ENCODE measurements at places on chromosomes 16 and 17.

- DNase-seq: no peak
Observed at GRCh38 chr16:8295513-8296237, 294.6 kb downstream of the TMEM114 start.

GRCh38 chr17:9266031-9266680, 244.8 kb downstream of the NTN1 start:
- DNase-seq: no peak

GRCh38 chr16:49564496-49565229, 191.1 kb downstream of the C16orf78 start:
- DNase-seq: no peak

DNA sequence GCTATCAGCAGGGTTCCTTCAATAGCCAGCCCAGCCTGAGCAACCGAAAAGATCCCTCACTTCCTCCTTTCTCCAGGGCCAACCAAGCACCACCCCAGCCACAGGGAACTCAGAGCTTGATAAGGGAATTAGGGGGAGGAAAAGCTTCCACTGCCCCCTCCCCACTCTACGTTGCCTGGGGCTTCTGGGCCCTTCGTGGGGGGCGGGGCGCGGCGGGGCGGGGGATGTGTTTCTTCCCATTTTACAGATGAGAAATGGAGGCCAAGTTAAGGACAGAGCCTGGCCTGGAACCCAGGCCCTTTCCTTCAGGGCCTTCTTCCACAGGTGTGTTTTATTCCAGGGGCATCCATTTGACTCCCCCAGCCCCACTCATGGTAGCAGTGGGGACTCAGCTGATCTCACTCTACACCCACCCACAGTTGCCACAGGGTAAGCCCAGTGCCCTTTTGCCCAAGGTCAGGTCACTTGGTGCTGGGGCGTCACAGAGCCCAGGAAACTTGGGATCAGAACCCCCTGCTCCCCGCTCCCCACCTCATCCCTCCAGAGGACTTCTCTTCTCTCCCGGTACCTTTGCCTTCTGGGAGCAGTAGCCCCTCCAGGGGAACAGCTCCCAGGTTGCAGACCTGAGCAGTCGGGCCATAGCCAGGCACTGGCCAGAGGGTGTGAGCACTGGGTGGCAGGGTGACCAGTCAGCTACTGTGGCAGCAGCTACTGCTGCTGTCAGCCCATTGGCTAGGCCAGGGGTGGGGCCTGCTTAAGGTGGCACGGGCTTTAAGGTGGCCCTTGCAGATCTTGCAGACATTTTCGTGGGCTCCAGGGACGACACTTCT, at the start of gene LDHD:
Gene LDHD, minus strand, starts transcription at position 700 of the 830 bp plus-strand sequence. Its CDS starts 60 bp downstream, at position 640.
- no peak for DNase-seq

DNA sequence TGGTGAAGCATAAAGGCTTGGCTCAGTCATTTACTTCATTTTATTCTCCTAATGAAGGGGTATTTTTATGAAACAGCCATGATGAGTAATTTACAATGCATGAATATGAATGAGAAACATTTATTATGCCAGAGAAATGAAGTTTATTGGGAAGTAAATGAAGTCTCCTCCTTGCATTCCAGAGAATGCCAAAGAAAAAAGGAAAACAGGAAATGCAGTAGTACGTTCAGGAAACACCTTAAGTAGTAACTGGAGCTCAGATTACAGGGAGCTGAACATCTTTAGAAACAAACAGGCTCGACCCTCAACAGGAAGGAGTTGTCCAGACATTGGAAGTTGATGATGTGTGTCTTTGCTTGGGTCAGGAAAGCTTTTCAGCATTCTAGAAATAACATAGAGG, 4.6 kb downstream of the KRT34 start:
- no peak for DNase-seq

DNA sequence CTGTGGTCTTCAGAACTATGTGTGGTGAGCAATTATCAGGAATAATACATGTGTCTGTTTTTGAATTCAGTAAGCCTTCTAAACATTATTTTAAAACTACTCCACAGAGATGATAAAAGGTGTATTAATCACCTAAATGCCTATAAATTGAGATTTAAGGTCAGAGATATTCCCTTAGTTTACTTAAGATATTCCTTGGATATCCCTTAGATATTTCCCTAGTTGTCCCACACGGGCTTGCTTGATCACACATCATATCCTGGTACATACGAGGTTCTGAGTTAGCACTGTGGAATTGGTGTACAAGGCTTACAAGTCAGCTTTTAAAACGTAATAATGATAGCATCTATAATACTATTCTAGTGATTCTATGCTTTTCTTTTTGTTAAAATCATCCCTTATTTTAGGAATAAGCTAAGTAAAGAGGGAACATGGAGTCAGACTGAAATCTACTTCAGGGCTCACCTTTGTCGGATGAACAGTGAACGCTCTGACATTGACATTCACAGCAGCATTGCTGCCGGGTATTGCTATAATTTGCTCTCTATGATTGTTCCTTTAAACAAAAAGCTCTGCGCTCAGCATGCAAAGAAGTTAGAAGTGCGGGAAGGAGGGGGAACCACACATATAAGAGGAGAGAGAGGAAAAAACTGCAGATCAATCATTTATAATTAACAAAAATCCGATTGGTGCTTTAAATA, 136.5 kb downstream of the SKAP1 start:
- DNase-seq: no peak

DNA sequence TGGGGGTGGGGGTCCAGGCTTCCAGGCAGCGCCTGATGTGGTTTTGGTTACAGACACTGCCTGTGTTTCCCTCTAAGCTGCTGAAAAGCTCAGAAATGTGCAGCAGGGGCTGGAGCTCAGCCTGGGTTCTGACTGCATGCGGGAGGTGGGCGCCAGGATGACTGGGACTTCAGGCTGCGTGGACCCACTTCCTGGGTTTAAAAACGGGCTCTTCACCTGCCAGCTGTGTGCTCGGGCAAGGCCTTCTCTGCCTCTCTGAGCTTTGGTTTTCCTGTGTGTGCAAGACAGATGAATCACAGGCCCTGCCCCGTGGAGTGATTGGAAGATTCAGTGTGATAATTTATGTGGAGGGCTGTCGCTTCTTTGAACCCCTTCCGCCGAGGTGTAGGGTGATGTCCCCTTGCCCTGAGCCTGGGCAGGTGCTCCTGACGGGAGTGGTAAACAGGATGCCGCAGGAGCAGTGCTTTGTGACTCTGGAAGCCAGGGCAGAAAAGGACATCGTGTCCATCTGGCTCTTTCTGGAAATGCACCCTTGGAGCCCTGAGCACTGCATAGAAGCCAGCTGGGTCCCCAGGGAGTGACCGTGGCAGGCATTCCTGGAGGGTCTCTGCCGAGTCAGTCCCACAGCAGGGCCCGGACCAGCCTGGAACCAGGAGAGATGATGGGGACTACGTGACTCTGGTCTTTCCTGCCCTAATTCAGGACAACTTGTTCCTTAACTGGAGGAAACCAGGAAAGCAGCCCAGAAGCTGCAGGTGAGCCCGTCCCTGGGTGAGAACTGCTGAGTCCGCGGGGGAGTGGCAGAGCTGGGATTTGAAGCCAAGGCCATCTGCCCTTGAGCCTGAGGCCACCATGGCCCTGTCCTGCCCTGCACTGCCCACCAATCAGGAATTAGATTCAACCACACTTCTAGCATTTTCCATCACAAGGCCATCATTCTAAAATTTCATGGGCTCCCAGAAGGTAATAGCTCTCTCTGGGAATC, 28.5 kb upstream of the SLC7A5 start:
- DNase-seq: no peak

DNA sequence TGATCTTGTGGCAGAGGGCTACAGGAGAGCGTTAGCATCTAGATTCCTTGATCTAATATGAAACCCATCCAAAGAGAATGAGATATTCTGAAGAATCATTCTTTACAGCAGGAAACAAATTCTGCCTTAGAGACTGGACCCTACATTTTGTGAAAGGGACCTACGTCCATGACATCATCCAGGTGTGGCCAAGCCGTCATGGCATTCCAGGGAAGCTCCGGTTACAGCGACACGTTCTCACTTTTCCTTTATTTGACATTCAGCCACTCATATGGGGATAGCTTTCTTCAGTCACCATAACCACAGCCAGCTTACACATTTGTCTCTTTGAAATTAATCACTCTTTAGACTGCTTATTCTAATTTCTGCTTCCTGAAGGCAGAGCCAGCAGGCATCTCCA, 408.1 kb downstream of the XYLT1 start:
- DNase-seq: no peak
